ENCODE measurements at places on chromosomes 12 and 14. TPM values are rescaled to one million over a fixed set of nuclear protein-coding genes. Genes with fewer than 3 reads are reported as not detected.

DNA sequence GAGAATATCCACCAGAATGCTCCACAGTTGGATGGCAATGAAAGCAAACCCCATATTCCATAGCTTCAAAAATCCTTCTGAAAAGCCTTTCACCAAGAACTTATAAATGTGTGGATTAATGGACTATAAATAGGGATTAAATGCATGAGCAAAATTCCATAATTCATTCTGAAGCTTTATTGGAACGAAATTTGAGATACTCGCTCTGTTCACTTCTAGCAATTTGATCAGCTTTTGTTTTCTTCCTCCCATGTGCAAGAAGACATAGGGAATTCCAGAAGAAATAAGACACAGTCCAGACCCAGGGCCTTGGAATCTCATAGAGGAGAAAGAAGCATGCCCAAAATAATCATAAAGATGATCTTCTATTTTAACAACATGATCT is 285.9 kb upstream of the TMPO start:
- H3K4me3 ChIP-seq = no peak overlapping the region
- no peaks in the 10 kb centered on the region for H3K4me1 ChIP-seq
- H3K27me3 ChIP-seq = no peaks in the 10 kb centered on the region
- no peak overlapping the region for H3K27ac ChIP-seq
- DNase-seq = no peak
- H3K36me3 ChIP-seq = no peaks in the 10 kb centered on the region

DNA sequence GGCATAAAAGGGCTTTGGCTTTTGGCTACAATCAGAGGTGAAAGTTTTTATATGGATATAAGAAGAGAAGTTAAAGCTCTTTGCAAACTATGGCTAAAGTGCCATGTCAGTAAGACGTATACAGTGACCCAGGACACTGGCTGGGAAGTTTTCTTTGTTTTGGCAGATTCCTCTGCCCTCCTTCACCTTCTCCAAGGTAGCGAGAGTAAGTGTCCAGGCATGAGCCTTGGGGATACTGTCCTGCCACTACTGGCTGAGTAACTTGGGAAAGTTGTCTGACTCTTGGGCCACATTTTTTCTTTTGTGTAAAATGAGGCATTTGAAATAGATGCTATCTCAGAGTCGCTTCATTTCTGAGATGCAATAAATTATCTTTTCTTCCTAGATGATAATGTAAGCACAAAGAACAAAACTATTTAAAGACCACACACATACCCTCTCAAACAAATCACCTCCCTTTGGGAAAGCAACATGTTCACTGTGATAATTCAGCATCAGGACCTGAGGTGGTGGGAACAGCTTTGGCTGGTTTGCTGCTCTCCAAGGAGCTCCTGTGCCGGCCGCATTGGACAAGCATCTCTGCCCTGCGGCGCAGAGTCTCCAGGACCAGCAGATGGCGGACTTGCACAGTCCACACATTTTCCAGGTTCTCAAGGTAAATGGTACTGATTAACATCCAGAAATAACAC is 106.3 kb downstream of the PTCSC3 start:
- H3K4me1 ChIP-seq = no peaks in the 10 kb centered on the region
- H3K4me3 ChIP-seq = no peak overlapping the region
- no peaks in the 10 kb centered on the region for H3K27me3 ChIP-seq
- H3K36me3 ChIP-seq = no peaks in the 10 kb centered on the region
- no peak overlapping the region for H3K27ac ChIP-seq

GRCh38 chr12:64609536-64610078 is 688 bp upstream of the RASSF3 start:
- H3K4me3 ChIP-seq = peak overlapping the region; percentile 71
- H3K27me3 ChIP-seq = no peaks in the 10 kb centered on the region
- H3K36me3 ChIP-seq = no peaks in the 10 kb centered on the region
- peak overlapping the region; percentile 82 for H3K27ac ChIP-seq
- peaks cover 27% of the 10 kb centered on the region for H3K4me1 ChIP-seq

Gene SCN8A
- 1.0 TPM for total RNA-seq

Gene RBP5
- total RNA-seq = 0.63 TPM

Gene RIN3
- 123 TPM for total RNA-seq

Gene LALBA
- total RNA-seq = not detected

DNA sequence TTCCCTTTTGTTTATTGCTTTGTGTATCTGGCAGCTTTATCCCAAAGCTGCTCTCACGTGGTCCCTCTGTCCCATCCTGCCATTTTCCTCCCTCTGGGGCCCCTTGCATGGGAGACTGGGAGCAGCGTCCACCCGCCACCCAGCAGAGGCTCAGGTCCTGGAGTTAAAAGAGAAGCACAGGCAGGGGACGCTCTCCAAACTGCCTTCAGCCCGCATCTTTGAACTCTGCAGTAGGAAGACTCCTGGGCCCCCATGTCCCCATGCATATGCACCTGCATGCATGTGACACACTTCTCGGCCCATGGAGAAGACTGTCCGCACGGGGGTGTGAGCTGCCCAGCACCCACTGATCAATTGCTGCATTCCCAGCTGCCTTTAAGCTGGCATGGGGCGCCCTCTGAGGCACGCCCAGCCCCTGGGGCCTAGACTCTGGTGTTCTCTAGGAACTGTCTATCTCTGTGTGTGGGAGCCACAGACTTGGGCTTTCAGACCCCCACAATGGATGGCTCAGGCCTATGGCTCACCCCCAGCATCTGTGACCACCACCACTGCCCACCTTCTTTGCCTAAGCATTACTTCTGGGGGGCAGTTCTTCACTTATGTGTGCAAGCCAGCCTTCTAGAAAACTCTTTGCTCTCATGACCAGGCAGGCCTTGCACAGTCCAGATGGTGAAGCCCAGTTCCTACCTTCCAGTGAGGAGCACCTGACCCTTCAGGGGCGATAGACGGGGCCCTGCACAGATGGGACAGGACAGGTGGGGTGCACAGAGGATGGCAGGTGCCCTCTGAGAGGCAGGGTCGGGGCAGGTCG is 96.1 kb upstream of the DIO3 start:
- H3K36me3 ChIP-seq = no peaks in the 10 kb centered on the region
- no peak overlapping the region for H3K27ac ChIP-seq
- no peaks in the 10 kb centered on the region for H3K27me3 ChIP-seq

All from B cell (primary cell).